ENCODE measurements at places on chromosomes 6 and 20.

DNA sequence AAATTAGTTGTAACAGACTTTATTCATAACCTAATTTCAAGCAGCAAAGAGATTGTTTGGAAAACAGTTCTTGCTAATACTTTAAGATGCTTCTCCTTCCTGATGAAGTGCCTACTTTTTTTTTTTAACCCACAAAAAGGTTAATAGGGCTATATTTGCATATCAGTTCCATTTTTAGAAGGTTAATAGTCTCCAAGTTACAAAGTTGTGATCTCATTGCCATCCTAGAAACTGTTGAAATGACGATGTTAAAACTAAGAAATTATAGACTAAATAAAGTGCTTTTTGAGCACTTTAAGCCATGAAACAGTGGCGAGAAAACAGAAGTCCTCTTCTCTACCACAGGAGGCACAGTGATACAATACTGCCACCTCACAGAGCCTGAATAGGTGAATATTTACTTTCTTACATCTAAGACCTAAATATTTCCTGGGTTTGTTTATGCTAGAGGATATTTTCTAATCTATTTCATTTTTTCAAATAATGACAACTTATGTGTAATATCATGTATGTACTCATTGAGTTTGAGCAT, 5.3 kb downstream of the RNF144B start:
- DNase-seq = no peak

DNA sequence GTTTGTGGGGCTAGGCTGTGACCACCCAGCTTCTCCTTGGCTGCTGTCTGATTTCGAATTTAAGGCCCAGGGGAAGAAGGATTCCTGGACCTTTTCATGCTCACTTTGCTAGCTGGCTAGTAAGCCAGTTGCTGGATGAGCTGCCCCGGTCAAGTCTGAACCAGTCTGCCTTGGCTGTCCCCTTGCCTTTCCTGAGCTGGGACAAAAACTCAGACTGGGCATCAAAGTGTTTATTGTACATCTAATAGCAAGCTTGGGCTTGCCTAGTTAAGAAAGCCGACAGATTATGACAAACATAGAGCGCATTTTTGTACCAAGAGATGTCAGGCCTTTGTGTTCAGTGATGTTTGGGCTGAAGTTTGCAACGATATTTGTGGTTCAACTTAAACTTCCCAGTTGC, 750 bp upstream of the PAK5 start:
- DNase-seq = no peak

DNA sequence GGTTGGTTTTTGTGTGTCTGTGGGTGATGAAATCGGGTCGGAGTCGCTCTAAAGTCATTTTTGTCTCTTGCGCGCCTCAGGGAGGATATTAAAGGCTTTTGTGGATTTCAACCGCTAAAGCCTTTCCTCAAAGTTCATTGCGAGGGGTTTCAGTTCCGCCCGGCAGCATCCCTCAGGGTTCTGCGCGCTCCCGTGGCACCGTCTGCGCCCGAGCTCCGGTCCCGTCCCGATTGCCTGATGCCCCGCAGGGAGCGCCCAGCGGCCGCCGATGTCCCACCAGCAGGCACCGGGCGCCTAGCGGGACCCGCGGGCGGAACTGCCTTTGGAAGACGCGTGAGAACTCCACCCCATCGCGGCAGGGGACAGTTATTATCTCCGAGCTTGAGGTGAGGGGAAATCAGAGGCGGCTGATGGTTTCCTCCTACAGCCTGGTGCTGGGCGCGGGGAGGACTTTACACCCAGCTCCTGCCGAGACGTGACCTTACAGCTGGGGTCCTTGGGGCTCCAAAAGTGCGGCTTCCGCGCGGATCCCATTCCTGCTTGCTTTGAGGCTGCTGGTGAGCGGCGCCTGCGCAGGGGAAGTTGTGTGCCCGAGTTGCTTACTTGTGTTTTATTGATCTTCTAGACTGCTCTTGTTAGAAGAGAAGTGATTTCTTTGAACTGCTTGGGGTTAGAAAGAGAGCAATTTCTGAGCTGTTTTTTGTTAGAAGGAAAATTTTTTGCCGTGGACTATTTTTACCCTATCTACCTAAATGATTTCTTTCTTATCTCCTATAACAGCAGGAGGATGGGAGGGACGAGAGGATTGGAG, 27.1 kb downstream of the ULBP1 start:
- no peak for DNase-seq

DNA sequence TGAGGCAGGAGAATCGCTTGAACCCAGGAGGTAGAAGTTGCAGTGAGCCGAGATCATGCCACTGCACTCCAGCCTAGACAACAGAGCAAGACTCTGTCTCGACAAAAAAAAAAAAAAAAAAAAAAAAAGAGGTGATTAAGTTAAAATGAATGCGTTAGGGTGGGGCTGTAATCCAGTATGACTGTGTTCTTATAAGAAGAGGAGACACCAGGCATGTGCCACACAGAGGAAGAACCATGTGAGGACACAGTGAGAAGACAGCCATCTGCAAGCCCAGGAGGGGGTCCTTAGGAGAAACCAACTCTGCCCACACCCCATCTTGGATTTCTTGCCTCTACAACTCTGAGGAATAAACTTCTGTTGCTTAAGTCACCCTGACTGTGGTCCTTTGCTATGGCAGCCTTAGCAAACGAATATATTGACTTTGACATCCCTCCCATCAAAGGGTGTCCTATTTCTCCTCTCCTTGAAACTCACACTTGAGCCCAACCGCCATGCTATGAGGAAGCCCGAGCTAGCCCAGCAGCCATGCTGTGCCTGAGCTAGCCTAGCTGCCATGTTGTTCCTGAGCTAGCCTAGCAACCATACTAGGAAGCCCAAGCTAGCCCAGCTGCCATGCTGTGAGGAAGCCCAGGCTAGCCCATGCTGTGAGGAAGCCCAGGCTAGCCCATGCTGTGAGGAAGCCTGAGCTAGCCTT, 15.8 kb upstream of the PPP1R16B start:
- DNase-seq = no peak

DNA sequence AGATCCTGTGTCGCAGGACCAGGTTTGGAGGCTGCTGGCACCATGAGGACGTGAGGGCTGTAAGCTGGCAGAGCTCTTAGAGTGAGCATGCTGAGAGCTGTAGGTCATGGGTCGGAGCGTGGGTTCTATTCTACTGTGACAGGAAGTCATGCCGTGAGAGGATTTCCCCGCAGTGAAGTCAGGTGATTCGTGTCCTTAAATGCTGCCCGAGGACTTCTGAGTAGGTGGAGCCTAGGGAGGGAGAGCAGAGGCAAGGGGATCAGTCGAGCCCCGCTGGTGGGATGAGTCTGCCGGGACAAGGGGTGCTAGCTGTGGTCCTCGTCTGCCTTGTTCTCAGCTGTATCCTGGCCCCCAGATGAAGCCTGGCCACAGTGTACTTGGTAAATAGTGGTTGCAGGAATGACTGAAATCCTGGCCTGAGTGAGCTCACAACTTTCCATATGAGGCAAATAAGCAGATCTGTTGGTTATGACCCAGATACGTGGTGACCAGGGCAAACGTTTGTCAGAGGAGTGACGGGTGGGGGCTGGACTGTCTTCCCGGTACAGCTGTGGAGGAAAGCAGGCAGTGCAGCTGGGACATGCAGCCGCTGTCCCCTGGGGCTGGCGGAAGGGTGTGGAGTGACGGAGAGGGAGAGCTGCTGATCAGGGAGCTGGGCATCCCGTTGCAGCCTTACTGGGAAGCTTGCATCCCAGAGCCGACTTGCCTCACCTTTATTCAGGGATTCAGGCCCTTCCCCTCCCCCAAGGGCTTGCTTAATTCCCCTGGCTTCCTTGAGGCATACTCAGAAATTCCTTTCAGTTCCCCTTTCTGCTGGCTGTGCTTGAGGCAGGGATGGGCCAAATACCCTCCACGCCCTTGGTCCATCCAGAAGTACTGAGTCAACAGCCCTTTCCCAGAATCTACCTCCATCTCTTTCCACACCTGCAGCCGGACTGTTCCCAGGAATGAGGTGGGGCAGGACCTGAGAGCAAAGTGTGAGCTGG, 250.9 kb upstream of the RREB1 start:
- no peak for DNase-seq

DNA sequence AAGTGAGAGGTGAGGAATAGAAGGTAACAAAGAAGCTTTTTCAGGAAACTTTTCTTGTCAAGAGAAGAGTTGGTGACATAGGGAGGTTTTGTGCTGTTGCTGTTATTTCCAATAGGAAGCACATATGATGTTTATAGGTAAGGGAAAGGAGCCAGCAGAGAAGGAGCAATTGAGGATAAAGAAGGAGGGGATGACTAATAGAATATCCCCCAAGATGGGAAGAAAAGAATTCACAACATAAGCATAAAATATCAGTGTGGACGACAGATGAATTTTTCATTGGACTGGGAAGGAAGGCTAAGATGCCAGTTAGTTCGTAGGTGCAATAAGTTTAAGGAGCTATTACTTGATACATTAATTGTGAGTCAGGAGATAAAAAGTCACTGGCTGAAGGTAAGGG, 8.5 kb upstream of the BEND6 start:
- DNase-seq = no peak

DNA sequence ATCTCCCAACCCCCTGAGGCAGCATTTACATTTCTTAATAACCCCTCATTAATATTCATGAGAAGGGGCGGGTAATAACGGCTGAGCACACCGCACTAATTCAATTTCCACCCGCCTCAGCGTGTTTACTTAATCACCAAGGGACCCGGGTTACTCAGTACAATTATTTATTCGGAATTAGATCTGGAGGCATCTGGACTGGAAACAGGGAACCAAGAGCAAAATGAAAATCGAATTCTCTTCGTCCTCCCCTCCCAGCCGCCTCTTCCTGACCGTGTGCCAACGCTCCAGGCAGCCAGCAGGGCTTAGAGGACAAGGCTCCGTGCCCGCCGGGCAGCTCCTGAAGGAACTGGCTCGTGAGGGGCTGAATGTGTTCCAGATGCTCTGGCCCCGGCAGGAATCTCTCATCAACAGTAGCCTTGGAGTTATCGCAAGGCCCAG, 23.5 kb upstream of the CTNNBL1 start:
- DNase-seq = no peak

DNA sequence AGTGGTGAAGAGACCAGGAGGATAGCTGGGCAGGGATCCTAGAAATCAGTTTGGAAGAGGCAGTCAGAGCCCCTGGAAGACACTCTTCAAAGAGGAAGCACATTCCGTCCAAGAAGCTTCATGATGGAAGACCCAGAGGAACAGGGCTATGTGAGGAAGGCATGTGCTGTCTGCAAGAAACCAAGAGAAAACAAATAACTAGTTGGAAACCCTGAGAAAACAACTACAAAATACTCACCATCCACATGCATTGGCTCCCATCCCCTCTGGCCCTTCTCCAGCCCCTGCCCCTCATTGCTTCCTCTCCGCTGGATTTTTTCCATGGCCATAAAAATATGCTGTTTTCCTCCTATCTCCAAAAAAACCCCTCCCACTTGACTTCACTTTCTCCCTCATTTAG, 40.9 kb upstream of the SMOC2 start:
- DNase-seq = no peak

DNA sequence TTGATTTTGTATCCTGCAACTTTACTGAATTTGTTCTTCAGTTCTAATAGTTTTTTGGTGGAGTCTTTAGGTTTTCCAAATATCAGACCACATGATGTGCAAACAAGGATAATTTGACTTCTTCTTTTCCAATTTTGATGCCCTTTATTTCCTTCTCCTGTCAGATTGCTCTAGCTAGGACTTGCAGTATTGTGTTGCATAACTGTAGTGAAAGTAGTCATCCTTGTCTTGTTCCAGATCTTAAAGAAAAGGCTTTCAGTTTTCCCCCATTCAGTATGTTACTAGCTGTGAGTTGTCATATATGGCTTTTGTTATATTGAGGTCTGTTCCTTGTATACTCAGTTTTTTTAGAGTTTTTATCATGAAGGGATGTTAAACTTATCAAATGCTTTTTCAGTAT, 4.6 kb downstream of the MICB start:
- no peak for DNase-seq

GRCh38 chr6:3323148-3323547, 64.4 kb downstream of the PSMG4 start:
- no peak for DNase-seq

GRCh38 chr6:168209420-168209819, 110.2 kb downstream of the DACT2 start:
- DNase-seq = no peak

GRCh38 chr6:76490456-76490855, 418.0 kb upstream of the IMPG1 start:
- no peak for DNase-seq

- DNase-seq = no peak
Observed at GRCh38 chr20:706366-706885, 30.8 kb upstream of the SCRT2 start.

DNA sequence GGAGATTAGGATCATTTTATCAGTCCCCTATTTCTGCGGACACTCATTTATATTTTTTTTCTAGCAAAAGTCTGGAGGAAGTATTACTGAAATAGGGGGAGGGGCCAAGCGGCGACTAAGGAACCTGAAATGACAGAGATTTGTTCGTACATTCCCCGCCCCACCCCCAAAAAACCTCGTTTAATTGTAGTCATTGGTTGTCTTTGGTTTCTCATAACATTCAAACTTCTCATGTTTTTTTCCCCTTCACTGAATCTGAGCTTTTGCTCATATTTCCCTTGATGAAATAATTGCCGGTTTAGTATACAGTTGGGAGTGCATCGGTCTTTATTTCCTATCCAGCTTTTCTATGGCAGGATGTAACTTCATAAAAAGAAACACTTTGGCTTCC, 768 bp upstream of the FYN start:
- DNase-seq = peak; percentile 70

DNA sequence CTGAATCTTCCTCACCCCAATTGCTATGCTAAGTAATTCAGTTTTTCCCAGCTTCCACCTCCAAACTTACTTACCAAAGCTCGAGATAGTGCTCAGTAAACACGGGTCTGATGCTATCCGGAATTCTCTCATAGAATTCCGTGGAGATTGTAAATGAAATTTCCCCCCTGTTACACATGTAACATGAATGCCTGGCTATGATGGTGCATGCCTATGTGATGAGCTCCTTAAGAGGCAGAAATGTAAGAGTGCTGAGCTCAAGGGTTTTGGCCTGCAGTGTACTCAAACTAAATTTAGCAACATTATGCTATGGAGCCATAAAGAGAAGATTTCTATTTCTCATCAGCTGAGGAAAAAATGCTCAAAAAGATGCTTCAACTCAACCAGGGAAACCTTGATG, 133.4 kb upstream of the FUT9 start:
- no peak for DNase-seq

DNA sequence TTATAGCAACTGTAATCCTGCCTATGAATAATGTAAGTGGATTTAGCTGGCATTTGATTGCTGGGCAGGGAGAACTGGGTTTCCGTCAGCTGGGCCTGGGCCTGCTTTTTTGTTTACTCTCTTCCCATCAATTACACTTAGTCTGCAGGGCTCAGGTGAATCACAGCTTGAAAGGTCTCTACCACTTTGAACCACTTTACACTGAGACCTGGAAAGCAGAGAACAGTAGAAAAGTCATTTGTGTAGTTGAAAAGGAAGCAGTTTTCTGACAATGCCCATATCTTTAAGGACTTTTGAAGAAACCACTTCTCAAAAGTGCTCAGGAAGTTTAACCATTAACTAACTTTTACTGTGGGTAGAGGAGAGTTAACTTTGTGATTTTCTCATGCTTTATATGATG, 315.4 kb upstream of the SASH1 start:
- no peak for DNase-seq

- DNase-seq = peak; percentile 55
Observed at GRCh38 chr6:15023448-15023847, 222.4 kb upstream of the JARID2 start.

Data from CD4-positive, alpha-beta T cell treated with Interleukin-4 for 4 hours (primary cell).